ENCODE measurements at places on chromosomes 13 and 19.

- DNase-seq, result no peak
These were observed 25.3 kb downstream of the SLC7A1 start for GRCh38 chr13:29570051-29570654.

GRCh38 chr19:40797963-40798682 is 868 bp upstream of the EGLN2 start:
- peak; percentile 72 for DNase-seq

DNA sequence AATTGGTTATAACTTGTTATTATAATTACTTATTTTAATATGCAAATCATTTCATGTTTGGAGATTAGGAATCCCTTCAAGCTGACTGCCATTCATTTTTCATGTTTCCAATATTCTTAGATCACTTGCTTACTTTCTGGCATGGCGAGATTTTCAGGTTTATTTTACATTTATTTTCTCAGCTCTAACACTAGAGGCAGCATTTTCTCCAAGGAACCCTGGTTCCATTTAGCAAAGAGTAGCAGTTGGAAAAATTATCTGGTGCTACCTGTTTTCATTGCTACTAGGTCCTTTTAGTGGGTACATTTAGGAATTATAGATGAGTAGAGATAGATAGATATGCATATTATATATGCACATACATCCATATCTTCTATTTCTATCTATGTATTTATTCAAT is 90.9 kb upstream of the TRPC4 start:
- no peak for DNase-seq

DNA sequence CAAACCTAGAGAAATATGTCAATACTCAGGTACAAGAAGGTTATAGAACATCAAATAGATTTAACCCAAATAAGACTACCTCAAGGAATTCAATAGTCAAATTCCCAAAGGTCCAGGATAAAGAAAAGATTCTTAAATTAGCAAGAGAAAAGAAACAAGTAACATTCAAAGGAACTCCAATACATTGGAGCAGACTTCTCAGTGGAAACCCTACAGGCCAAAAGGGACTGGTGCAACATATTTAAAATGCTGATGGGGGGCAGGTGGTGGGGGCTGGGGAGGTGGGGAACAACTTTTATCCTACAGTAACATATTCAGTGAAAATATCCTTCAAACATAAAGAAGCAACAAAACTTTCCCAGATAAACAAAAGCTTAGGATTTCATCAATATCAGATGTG is 23.1 kb downstream of the ITGBL1 start:
- no peak for DNase-seq

Measured in inflammatory macrophage treated with lipopolysaccharide for 4 hours (primary cell).